ENCODE measurements at places on chromosomes 16 and 17.

GRCh38 chr17:46877466-46877865 is 26.1 kb downstream of the WNT9B start:
- no peak for DNase-seq

- DNase-seq: no peak
Measured at GRCh38 chr16:24838554-24839266, 7.1 kb upstream of the SLC5A11 start.

- DNase-seq: no peak
Measured at GRCh38 chr17:17763734-17764133, 73.1 kb downstream of the SREBF1 start.

DNA sequence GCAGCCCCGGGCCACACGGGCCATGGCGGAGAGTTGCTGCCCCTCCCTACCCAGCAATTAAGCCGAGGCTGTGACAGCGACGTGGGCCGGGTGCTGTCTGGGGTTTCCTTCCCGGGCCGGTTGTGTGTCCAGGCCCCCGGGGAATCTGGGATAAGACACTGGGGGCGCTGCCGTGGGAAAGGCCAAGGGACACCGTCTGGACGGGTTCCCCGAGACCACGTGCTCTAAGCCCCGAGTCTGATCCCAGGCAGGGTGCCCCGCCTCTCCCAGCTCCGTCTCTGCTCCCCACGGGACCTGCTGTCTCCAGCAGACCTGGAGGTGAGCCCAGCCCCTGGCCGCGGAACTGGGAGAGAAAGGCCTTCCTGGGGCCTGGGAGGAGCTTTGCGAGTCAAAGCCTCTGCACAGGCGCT is 92.2 kb downstream of the IRX3 start:
- DNase-seq: no peak

DNA sequence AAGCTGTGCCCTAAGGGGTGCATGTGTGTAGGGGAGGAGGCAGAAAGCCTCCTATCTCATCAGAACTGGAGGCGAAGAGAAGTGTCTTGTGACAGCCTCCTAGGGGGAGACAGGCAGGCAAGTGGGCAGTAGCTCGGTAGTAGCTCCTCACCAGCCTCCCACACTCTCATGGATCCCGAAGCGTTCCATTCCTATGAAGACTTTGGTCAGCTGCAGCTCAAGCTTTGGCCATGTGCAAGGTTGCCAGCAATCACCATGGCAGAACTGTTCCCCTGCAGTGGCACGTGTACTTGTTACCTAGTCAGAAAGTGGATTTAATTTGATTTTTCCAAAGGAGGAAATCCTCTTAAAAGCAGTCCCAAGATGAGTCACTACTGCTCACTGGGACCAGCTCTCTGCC is 6.7 kb downstream of the MRPL58 start:
- no peak for DNase-seq

DNA sequence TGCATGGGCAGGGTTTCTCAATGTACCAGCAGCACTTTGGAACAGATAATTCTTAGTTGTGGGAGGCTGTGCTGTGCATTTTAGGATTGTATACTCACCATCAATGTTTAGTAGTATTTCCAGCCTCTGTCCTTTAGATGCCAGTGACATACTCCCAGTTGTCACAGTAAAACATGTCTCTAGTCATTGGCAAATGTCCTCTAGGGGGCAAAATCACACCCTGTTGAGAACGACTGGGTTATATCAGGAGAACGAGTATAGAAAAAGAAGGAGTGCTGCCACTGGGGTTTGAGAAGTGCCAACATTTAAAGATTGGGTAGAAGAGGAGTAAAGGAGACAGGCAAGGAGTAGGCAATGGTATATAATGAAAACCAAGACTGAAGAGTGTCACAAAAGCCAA is 37.9 kb upstream of the SMIM36 start:
- no peak for DNase-seq

- peak; percentile 98 for DNase-seq
Measured at GRCh38 chr17:47649153-47649971, at the start of gene KPNB1. Gene KPNB1 (plus strand): TSS chr17:47649919. CDS start chr17:47650245, 326 bp downstream.

DNA sequence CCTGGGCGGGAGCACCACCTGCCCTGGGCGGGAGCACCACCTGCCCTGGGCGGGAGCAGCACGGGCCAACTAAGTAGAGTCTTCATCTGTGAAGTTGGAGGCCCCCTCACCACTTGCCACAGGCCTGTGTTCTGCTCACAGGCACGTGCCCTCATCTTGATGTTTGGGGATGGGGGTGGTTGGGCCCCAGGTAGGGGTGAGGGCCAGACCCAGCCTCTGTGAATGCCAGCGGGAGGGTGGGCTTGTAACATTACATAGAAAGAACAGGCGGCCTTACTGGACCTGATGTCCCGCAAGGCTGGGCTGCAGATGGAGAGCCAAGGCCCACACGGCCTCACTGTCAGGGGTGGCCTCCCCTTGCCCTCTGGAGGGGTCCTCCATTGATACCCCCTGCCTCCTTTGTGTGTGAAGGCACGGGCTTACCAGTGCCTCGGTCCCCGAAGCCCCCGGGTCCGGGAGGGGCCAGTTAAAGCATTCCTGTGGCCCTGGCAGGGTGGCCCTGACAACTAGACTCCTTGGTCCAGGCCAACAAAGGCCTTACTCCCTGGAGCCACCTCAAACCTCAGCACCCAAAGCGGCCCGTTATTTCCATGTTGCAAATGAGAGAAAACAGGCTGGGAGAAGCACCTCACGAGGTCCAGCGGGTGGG is 1.1 kb upstream of the SLC16A3 start:
- no peak for DNase-seq

- peak; percentile 95 for DNase-seq
Measured at GRCh38 chr17:44775136-44775837, 16.5 kb downstream of the ADAM11 start.

DNA sequence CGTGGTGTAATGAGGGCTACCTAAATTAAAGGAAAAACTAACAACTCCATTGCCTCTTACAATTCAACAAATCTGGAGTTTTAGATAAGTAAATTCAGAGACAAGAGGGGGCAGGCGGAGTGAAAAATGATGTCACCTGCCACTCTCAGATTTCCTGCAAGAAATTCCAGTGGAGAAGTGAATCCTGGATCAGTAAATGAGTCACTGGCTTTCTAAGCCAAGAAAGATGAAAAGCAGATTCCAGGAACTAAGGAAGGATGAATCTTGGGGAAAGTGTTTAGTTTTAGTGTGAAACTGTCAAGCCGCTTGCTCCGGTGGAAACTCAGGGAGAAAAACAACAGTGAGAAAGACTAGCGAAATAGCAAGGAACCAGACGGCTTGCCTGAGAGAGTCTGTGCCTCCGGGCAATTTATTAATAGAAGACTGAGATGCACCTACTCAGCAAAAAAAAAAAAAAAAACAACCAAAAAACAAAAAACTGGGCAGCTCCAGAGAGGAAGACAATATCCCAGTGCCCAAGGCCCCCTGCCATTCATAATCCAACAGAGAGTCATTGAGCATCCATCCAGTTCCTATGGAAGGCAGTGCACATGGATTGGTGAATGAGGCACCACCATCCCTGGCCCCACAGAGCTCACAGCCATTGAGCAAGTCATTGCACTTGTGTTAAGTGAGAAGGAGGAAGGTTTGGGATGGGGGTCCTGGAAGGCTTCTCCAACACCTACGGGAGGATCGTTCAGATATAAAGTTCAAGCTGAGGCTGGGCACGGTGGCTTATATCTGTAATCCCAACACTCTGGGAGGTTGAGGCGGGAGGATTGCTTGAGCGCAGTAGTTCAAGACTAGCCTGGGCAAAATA is 12.1 kb upstream of the RIPOR1 start:
- no peak for DNase-seq

DNA sequence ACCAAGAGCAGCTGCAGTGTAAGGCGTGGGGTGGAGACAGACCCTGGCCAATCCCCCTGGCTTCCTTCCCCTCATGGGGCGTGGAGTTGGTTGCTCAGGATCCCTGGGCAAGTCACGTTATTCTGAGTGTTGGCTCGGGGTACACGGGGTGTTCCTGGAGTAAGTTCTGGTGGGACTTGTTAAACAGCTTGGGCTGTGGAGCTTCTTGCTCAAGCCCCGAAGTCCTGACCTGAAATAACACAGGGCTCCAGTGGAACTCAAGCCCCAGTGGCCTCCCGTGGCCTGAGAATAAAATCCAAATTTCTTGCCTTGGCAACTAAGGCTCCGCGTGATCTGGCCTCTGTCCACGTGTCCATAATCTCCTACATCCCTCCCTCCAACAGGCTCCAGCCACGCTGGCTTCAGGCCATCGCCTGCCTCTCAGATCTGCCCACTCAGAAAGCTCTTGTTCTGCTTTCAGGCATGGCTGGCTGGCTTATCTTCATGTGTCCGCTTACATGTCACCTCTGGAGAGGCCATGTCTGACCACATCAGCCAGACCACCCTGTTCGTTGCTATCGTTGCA is 49.3 kb upstream of the BCO1 start:
- no peak for DNase-seq

GRCh38 chr17:82021107-82021899 is 1.4 kb downstream of the CENPX start:
- peak; percentile 47 for DNase-seq

GRCh38 chr17:35713069-35713728 is 18.2 kb upstream of the RASL10B start:
- no peak for DNase-seq

- DNase-seq: no peak
Measured at GRCh38 chr17:82674656-82675475, 23.6 kb downstream of the RAB40B start.

DNA sequence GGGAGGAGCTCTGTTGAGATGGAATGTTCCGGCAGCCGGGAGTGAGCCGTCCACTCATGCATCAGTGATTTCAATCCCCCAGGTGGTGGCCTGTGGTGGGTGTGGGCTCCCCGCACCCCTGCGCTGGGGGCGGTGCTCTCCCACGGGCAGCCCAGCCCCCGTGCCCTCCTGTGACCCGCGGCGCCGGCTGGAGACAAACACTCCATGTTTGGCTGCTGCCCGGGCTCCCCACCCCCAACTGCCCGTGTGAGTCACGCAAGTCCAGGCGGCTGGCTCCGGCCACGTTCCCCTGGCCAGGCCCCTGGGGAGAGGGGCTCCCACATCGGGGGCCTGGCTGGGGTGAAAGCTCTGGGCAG is 29.4 kb downstream of the CACNA1H start:
- DNase-seq: no peak

DNA sequence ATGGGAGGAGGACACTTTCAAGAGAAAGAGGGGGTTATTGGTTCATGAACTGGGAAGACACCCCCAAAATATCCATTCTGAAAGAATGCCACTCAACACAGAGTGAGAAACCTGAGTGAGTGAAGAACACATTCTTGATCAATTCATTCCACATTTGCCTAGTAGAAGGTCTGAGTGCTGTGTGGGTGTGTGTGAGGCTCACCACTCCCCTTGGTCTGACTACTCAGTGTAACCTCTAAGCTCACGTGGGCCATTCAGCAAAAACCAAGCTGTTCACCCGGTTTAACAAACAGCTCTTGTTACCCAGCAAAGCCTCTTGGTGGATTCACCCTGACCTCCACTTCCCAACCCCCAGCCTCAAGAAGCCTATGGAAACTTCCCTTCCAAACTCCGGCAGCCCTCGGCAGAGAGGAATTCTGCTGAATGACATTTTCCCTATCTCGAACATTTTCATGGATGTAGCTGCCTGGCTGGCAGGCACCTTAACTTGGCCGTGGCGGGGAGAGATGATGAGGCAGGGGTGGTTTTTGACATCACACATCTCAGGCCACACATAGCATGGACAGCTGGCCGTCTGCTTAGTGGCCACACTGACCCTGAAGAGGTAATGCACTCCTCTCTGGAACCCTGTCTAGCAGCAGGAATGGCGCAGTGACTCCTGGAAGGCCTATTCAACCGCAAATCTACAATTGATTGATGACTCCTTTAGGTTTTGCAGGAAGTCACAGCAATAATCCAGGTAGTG is 11.6 kb downstream of the ST6GALNAC1 start:
- DNase-seq: no peak

GRCh38 chr17:27560668-27561067 is 70.3 kb upstream of the LGALS9 start:
- DNase-seq: no peak

DNA sequence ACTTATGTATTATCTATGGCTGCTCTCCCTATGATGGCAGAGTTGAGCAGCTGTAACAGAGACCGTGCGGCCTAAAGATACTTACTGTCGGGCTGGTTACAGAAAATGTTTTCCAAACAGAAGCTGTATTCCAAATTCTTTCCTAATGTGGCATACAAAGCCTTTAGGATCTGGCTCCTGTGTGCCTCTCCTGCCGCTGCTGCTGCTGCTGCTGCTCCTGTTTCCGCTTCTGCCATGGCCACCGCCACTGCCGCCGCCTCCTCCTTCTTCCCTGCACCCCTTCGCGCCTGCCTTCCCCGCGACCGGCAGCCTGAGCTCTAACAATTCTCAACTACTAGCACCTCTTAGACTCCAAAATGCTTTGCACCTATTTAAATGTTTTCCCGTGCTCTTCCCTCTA is 263.9 kb upstream of the TBX2 start:
- no peak for DNase-seq

DNA sequence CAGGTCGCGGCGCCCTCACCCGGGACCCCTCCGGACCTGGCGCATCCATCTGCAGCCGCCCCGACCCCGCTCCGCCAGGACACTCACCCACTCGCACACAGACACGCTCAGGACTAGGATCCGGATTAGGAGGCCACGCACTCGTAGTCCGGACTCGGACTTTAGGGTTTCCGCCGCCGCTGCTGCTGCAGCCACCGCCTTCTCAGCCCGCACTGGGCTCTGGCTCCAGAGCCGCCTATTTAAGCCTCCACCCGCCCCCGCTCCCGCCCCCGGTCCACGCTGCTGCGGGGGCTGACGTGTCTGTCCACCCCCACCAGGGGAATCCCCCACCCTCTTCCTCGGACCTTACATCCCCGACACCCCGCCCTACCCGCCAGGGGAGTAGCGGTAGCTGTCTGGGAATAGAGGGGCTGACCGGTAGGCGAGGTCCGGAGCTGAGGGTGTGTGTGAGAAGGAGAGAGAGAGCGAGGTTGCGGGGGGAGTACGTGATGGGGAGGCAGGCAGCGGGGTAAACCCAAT is at the start of gene RRAD:
Gene RRAD (minus strand): TSS at position 214 of the 519 bp plus-strand sequence. CDS start 356 bp downstream, outside the sequence.
- DNase-seq: no peak

DNA sequence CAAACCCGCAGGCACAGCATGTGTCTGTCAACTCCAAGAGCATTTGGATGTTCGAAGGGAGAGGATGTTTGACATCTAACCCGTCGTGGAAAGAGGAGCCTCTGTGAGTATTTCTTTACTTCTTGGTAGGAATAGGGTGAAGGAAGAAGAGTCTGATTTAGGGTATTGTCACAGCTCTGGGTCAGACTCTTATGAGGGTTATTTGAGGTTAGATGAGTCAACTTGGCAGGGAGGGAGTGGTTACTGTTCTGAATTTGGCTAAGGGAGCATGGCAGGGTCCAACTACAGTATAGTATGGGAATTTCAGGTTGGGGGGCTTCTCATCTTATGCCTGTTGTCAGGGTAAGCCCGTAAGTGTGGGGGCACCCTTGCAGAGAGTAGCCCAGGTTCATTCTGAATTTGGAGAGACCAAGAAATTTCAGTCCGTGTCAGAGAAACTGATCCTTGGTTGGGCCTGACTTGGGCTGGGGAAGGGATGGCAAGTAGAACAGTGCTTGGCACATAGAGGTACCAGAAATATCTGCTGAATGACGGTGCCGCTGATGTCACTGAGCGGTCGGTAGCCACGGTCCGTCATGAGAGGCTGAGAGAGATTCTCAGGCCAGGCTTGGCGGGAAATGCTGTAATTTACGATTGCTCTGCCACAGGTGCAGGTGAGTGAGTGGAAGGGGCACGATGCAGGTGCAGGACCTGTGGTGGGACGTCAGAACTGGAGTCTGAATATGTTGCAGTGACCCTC is 43.2 kb downstream of the MYH3 start:
- no peak for DNase-seq

- no peak for DNase-seq
Measured at GRCh38 chr17:82419540-82419939, 1.2 kb upstream of the OGFOD3 start.

- no peak for DNase-seq
Measured at GRCh38 chr17:63824362-63824761, 2.9 kb upstream of the PSMC5 start.
